NCI-H526 (cell line): ENCODE measurements at places on chromosomes 11 and 22.

DNA sequence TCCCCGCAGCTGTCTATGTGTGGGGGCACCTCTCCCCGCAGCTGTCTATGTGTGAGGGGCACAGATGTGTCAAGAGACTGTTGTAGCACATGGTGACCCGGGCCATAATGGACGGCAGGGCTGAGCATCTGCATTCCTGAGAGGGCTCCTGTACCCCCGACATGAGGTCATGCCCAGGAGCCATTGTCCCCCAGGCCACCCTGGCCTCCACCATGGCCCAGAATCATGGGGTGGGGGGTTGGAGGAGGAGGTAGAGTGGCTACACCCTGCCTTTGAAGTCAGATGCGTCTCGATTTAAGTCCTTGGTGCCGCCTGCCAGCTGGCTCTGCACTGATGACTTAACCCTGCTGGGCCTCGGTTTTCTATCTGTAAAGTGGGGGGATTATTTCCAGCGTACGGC, 49.1 kb downstream of the ARHGAP8 start:
- DNase-seq = no peak

GRCh38 chr22:23751441-23751996, 607 bp upstream of the ZNF70 start:
- DNase-seq = no peak

DNA sequence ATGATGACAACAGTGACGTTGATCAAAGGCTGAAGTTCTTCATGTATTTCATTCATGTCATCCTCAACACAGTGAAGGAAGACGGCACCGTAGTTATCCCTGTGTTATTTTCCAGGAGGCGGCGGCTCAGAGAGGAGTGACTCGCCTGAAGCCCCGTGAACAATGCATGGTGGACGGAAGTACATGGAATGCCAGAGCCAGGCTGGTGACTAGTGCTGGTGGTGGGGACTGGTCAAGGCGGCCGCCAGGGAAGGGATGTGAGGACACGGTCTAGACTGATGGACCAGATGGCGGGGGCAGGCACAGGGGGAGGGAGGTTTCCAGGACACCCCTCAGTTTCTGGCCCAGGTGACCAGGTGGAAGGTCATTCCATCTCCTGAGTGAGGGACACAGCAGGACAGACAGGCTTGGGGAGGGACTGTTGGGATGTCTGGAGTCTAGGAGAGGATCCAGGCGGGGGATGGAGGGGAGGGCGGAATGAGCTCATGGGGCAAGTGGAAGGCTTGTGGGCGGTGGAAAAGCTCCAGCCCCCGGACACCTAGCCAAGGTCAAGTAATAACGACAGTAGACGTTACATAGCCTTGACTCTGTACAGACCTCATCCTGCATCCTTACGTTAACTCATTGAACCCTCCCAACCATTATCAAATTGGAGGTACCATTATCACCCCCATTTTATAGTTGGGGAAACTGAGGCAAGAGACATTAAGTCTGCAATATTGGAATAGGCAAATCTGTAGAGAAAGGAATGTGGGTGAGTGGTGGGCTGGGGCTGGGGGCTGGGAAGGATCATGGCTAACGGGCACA, 16.0 kb upstream of the PICK1 start:
- no peak for DNase-seq

GRCh38 chr22:48581796-48582469, 1245.7 kb downstream of the BRD1 start:
- no peak for DNase-seq

DNA sequence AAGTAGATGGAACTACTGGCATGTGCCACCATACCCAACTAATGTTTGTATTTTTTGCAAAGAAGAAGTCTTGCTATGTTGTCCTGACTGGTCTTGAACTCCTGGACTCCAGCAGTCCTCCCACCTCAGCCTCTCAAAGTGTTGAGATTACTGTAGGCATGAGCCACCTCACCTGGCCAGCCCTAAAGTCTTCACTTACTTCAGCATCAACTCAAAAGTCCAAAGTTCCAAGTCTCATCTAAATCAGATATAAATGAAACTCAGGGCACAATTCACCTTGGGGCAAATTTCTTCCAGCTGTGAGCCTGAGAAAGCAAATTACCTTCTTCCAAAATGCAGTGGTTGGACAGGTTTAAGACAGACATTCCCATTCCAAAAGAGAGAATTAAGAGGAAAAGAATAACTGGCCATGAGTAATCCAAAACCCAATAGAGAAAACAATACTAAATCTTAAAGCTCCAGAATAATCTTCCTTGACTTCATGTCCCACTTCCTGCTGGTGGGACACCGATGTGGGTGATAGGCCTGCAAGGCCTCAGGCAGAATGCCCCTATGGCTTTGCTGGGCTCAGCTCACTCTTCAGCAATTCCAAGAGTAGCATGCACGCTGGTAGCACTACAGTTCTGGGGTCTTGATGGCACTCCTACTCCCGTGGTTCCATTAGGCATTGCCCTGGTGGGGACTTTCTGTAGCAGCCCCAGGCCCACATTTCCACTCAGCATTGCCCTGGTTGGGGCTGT, 50.3 kb downstream of the TUG1 start:
- DNase-seq = no peak

DNA sequence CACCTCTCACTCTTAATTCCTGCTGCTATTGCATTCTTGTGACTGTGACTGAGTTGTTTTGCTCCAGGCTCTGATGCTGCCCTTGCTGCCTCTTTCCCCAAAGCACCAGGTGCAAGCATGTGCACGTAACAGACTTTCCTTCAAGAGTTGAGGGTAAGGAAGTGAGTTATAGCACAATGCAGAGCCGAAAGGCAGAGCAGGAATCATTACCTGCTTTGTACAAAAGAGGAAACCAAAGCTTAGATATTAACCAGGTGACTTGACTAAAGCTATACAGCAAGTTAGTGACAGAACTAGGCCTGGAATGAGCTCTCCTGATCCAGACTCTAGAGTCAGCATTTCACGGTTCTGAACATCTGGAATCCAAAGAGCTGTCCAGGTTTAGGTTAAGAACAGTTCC, 33.6 kb downstream of the NEU3 start:
- DNase-seq = no peak

DNA sequence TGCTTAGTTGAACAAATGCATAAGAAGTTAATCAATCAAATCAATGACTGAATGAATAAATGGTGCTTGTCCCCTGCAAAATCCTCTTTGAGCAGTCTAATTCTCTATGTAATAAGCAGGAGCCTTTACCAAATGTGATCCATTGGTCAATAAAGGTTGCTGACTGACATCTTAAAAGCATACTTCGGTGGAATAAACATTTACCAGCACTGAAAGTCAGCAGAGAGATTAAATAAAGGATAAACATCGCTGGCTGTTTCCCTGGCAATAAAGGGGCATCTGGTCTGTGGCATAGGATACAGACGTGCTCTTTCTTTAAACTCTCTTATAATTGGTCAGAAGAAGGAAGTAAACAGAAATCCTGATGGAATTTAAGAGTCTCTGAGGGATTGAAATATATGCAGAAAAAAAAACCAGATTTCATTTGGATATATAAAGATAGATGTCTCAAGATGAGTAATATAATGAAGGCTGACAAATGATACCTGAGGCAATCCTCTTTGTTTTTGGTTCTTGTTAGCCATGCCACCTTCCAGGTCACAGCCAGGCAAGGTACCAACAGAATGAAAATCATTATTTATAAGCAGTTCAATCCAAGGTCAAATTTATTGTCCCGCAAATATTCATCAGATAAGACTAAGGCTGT, 578.4 kb upstream of the CCDC90B start:
- DNase-seq = no peak

DNA sequence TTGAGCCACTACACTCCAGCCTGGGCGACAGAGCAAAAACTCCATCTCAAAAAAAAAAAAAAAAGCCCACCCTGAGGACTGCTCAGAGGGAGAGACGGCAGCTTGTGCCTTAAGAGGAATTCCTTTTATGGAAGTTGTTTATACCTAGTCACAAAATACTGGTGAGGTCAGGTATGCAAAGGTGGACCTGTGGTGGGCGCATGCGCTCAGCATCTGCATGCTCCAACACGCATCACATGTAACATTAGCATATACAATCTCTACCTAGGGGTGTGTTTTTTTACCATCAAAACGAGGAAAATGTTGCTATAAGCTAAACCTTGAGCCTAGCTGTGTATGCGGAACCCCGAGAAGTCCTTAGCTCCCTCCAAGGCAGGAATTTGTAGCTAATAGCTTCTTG, 6.8 kb upstream of the SART1 start:
- peak; percentile 44 for DNase-seq

- DNase-seq = no peak
These were observed 2.4 kb upstream of the OR4X2 start for GRCh38 chr11:48242501-48242900.

DNA sequence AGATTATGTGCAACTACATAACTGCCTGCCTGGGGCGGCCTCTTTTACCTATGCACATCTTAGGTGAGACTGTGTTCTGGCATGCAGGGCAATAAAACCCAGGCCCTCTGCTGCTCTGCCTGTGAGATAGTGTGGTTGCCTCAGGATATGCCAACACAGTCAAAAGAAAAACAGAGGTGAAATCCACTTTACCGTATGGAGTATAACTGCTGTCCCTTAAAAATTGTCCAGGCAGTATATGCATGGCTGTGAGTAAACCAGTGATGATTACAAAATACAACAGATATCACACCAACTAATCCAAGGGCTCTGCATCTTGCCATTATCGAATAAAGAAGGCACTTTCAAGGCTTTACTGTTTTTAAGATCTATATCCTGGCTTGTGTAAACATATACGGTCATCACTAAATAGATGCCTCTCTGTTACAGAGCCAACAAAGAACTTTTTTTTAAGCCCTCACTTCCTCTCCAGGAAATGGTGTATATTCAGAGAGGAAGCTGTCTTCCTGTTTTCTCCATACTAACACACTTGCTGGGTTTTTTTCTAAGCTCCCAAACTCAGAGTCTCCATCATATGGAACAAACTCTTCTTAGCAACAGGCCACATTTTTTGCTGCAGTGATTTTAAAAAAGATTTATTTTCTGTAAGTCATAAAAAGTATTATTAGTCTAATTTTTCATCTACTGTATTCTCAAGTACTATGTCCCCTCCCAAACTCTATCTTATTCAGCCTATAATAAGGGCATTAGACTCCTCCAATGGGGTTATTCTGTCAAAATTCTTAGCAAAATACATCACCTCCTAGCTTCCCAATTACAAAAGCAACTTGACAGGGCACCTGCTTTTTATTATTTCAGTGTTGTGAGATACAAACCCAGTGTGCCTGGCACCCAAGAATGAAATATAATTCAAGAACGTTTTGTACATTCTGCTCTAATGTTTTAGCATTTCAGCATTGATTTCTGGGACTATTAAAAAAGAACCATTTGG, 135.2 kb downstream of the MAML2 start:
- DNase-seq = no peak

GRCh38 chr22:25572708-25573171, 8.3 kb downstream of the GRK3 start:
- DNase-seq = no peak

DNA sequence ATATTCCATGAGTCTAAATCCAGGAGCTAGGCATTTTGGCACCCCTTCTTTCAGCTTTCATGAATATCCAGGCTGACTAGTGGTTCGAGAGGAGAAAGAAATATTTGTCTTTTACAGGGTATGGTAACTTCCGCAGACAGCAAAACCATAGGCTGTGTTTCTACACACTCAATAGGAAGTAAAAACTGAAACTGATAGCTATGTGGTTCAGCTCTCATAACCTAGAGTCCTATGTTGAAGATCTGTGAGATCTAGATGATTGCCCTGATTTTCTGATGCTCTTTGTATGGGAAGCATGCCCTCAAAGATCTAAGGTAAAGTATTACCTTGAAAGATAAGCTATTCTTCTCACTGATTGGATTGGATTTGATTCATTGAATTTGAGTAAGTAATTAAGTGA, 118.3 kb downstream of the CD44 start:
- no peak for DNase-seq

DNA sequence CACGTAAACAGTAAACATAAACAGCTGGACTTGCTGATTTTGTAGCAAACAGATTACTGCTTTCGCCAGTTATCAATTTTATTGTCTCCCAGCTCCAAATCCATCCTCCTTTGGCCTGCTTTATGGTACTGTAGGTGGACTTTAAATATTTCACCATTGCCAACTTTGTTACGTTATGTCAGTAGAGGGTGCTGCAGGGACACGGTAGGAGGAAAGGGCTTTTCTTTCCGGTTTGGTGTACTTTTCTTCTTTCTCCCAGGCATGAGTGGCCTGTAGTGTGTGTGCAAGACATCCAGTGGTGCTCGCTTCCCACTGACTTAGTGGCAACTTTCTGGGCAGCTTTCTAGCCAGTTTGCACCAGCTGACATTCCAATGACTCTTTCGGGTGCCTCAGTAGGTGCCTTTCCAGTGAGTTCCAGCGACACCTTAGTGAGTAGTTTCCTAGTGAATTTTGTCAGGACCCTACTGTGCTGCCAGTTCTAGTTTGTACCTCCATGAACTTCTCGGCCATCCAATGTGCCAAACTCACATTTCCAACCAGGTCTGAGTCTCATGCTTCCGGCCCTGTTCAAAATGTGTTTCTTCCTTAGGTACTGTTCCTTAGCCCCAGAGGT, 267.6 kb upstream of the TENM4 start:
- DNase-seq = peak; percentile 87

- no peak for DNase-seq
These were observed 33.1 kb downstream of the TREH start for GRCh38 chr11:118646393-118646792.

GRCh38 chr22:25497716-25498115, 66.8 kb upstream of the GRK3 start:
- no peak for DNase-seq

DNA sequence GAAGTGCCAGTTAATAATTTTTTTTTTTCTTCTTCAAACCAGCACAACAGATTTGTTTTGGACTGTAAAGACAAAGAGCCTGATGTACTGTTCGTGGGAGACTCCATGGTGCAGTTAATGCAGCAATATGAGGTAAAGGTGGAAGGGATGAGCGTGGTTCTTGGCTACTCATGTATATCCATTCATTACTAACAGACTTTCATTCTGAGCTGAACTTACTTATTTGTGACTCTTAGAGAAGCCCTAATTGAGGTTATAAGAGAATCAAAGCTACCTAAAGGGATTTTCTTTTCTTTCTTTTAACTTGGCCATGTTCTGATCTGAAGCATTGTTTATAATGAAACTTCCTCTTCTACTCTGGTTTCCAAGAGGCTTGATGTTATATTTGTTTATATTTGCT, 15.8 kb downstream of the PAFAH1B2 start:
- no peak for DNase-seq
